ENCODE measurements at places on chromosomes 3 and 15.

- H3K36me3 ChIP-seq: peaks cover 29% of the 10 kb centered on the region
- no peak overlapping the region for H3K4me3 ChIP-seq
- peaks cover 16% of the 10 kb centered on the region for H3K4me1 ChIP-seq
- H3K27ac ChIP-seq: no peak overlapping the region
- H3K27me3 ChIP-seq: no peaks in the 10 kb centered on the region
Observed at GRCh38 chr15:89129123-89129815, 41.0 kb downstream of the ABHD2 start.

DNA sequence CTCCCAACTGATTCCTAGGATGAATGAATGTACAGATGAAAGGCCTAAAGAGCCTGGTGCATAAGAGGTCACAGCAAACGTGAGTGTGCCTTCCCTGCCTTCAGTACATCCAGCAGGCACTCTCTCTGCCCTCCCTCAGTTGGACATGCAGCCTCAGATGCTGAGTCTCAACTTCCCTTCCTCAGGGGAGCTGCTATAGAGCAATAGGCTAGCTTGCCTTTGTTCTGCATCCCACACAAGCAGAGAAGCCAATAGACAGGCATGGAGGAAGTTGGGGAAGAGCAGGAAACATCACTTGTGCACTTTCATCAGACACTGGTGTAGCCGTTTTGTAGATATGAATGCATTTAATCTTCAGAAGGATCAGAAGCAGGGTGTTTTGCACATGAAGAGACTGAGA, 147.5 kb upstream of the THBS1 start:
- H3K27ac ChIP-seq: no peak overlapping the region
- H3K36me3 ChIP-seq: no peaks in the 10 kb centered on the region
- H3K4me3 ChIP-seq: no peak overlapping the region
- DNase-seq: no peak

DNA sequence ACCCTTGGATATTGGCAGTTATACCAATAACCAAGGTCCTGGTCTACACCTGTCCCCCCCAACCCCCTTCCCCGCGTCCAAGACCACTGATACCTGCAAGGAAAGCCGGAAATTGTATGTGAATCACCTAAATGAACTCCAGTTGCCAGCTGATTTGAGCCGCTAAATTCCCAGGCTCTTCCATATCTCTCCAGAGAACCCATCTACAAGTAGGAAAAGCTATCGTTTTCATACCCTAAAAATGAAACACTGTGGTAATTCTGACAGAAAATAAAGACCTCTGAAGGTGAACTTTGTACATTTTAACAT, 114.2 kb upstream of the ICE2 start:
- no peaks in the 10 kb centered on the region for H3K36me3 ChIP-seq
- H3K4me3 ChIP-seq: peak overlapping the region; percentile 96
- H3K27me3 ChIP-seq: peaks cover 1% of the 10 kb centered on the region
- no peak for DNase-seq
- H3K27ac ChIP-seq: peak overlapping the region; percentile 84
- H3K4me1 ChIP-seq: peaks cover 9% of the 10 kb centered on the region

DNA sequence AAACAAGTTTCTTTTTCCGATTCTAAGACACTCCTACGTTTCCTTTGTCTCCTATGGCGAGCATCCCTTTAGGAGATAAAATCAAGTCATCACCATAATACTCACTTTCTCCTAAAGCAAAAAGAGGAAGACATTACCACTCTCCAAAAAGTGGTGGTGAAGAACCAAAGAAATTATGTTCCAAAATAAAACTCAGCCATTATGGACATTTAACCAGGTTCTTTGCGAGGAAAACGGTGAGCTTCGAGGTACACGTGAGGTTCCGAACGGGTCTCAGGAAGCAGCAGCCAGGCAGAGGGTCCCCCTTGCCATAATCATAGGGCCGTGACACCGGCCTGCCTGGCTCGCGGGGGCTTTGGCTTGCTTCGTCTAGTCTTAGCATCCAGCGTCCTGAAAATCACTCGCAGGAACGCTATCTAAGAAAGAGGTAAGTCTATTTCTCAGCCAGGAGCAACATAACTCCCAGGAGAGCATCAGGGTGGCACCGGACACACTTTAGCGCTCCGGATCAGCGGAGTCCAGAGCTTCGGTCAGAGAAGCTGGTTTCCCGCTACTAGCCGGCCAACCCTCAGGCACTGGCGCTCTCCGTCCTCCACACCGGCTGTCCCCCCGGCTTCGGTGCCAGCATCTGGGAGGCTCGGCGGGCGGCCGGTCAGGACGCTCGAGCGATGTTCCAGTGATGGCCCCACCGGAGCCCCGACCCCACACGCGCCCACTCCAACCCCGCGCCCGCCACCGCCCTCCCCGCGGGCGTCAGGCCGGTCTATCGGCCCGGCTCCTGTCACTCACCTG, 581 bp downstream of the IP6K1 start:
- no peak for DNase-seq
- peak overlapping the region; percentile 91 for H3K4me3 ChIP-seq
- H3K27me3 ChIP-seq: no peaks in the 10 kb centered on the region
- H3K27ac ChIP-seq: peak overlapping the region; percentile 97
- H3K4me1 ChIP-seq: peaks cover 20% of the 10 kb centered on the region
- H3K36me3 ChIP-seq: peaks cover 3% of the 10 kb centered on the region

DNA sequence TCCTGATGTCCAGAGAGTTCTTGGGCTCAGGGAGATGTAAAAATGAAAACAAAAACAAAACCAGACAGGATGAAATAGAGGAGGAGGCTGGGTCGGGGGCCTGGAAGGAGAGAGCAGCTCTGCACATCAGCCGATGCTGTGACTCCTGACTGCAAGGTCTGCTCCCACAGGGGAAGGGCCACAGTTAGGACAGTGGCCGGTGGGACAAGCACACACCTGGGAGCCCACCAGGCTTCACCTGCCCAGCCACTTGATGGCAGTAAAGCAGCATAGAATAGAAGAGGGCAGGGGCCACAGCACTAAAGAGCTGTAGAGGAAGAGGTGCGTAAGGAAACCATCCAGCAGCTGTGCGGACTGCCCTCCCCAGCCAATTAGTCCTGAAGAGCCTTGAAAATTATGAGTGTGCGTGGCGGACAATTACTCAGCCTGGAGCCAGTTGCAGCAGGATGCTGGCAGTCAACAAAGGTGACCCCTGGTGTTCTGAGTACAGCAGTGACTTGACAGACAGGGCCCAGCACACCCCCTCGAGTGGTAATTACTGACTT, 29.8 kb downstream of the ALS2CL start:
- no peaks in the 10 kb centered on the region for H3K36me3 ChIP-seq
- H3K27me3 ChIP-seq: peaks cover 18% of the 10 kb centered on the region
- no peak overlapping the region for H3K27ac ChIP-seq
- peaks cover 6% of the 10 kb centered on the region for H3K4me1 ChIP-seq
- H3K4me3 ChIP-seq: no peak overlapping the region

DNA sequence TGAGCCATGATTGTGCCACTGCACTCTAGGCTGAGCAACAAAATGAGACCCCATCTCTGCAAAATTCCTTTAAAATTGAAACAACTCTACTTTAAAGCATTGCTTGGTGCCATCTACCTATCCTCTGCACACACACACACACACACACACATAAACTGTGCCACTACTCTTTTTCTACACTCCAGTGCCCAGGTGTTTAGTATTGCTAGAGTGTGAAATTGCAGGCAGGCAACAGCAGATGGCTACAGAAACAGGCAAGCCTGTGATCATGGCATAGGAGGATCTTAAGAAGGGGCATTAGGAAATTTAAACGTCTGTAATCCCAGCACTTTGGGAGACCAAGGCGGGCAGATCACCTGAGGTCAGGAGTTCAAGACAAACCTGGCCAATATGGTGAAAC, 39.0 kb downstream of the SIDT1 start:
- H3K36me3 ChIP-seq: peaks cover 19% of the 10 kb centered on the region
- H3K27ac ChIP-seq: peak overlapping the region; percentile 40
- no peak for DNase-seq

DNA sequence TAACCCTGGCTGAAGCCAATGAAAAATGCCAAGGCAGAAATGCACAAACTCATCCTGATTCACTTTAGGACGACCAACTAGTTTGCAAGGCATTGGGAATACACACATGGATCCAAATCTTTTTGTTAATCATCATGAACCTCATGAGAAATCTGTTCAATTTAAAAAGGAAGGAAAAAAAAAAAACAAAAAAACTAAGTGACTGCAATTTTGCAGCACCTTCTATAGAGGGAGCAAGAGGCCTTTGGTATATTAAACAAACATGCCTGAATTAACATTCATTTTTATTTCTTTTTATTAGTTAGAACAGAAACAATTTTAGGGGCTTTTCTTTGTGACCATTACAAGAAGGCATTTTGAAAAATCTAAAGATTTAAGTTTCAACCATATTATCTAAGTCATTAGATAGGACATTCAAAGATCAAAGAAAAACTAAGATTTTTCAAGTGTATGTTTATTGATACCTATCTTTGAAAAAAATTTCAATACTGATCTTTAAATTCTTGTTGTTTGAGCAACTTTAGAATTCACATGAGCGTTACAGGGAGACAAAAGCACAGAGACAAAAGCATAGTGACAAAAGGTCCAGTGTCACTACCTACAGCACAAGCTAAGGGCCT, 182.4 kb downstream of the CBLB start:
- peaks cover 2% of the 10 kb centered on the region for H3K36me3 ChIP-seq
- H3K27me3 ChIP-seq: no peaks in the 10 kb centered on the region
- peak; percentile 15 for DNase-seq

DNA sequence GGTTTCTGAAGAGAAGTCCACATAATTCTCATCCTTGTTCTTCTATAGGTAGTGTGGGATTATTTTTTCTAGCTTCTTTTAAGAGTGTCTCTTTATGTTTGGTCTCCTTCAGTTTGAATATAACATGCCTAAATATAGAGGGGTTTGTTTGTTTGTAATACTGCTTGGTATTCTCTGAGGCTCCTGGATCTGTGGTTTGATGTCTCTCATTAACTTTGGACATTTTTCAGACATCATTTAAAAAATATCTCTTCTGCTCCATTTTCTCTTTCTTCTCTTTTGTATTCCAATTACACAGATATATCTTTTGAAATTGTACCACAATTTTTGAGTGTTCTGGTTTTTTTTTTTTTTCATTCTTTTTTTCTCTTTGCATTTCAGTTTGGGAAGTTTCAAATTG, 113.1 kb downstream of the ARNT2 start:
- no peaks in the 10 kb centered on the region for H3K36me3 ChIP-seq
- no peak for DNase-seq
- H3K27ac ChIP-seq: no peak overlapping the region
- H3K4me1 ChIP-seq: no peaks in the 10 kb centered on the region
- peaks cover 2% of the 10 kb centered on the region for H3K27me3 ChIP-seq

Data from memory B cell (primary cell).